Naive thymus-derived CD4-positive, alpha-beta T cell (primary cell): ENCODE measurements at places on chromosomes 4 and X. TPM values are rescaled to one million over a fixed set of nuclear protein-coding genes. Genes with fewer than 3 reads are reported as not detected.
A peak's percentile ranks its signal among the peaks of the same experiment; 100 is the strongest.

Gene PAGE5
- not detected for total RNA-seq

Gene DUSP9
- not detected for total RNA-seq

Gene S100G
- total RNA-seq = not detected

Gene TCEAL2
- total RNA-seq = 2.5 TPM

Gene ENPP6
- not detected for total RNA-seq

DNA sequence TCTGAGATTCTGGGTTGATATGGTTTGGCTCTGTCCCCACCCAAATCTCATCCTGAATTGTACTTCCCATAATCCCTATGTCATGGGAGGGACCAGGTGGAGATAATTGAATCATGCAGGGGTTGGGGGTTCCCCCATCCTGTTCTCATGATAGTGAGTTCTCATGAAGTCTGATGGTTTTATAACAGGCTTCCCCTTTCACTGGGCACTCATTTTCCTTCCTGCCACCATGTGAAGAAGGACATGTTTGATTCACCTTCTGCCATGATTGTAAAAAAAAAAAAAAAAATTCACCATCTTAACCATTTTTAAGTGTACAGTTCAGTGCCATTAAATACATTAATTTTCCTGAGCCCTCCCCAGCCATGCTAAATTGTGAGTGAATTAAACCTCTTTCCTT lies 42.6 kb downstream of the SUPT20HL2 start:
- no peak for DNase-seq

DNA sequence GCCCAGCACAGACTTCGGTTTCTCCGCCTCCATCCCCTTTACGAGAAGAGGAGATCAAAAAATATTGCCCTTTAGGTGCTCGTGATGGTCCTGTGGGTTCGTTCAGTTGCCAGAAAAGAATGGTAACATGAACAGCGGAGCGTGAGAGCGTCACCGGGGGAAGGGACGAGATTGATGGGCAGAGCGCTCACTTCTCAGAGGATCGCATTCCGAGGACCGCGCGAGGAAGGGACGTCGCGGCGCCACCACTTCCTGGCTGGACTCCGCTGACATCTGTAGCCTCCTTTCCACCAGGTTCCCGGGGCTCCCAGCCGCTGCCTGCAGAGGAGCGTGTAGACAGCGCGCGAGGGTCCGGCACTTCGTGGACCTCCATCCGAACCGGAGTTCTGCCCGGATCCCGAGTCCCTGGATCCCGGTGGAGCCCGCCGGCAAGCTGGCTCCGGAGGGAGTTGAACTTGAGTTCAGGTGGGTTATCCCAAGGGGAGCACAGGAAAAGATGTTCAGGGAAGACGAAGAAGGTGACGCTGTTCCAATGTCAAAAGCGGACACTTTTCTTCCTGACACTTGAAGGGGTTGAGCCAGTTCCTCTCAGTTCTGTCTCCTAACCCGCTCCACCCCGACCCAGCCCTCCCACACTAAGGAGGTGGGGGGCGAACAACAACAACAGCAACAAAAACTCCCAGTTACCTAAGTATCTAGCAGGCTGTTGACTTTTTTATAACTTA lies 484 bp downstream of the GALNTL6 start:
- DNase-seq = no peak

- DNase-seq = no peak
Observed at GRCh38 chr4:41325901-41326300, 69.2 kb downstream of the UCHL1 start.

DNA sequence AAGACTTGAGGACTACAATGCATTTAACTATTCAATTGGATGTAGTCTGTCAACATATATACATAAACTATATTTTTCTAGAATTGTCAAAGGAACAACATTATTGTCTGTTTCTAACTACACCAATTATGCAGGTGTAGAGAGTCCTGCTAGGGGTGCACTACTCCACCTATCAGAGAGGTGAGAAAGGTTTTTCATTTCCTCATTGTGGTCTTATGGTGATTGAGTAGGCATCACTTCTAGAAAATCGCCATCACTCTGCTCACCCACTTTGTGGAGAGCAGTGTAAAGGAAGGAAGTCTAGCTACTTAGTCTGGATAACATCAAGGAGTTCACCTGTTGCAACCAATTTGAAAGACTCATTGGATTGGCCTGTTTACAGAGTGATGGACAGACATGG lies 4.4 kb upstream of the ADH1C start:
- DNase-seq = no peak

GRCh38 chrX:80648023-80648422 lies 161.7 kb downstream of the BRWD3 start:
- DNase-seq = no peak

GRCh38 chr4:182835006-182835740 lies 82.0 kb downstream of the DCTD start:
- DNase-seq = no peak

DNA sequence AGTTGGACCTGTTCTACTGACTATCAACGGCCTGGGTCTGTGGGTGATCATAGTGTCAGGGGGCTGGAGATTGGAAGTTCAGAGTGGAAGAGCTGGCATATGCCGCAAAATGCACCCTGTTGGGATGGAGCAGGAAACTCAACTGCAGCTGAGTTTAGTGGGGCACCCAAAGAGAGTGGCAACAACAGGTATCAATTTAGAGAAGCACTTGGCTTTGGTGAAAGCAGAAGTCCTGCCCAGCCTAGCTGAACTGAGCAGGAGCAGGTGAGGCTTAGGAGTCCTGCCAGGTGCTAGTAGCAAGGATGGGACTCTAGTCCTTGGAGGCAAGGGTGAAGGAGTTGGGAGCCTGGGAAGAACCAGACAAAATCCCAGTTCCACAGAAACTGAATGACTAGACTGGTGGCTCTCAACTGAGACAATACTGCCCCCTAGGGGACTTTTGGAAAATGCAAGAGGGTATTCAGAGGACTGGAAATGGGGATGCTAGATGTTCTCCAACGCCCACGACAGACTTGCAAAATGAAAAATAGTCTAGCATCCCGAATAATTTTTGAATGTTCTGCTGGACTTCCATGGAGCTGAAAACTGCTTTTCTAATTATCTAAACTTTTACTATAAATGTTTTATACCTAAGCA lies 49.4 kb downstream of the RTL9 start:
- peak; percentile 63 for DNase-seq

GRCh38 chr4:32789026-32789608 lies 2068.9 kb downstream of the PCDH7 start:
- DNase-seq = no peak

GRCh38 chrX:71475785-71476540 lies 56.9 kb upstream of the OGT start:
- DNase-seq = no peak

- DNase-seq = no peak
Observed at GRCh38 chr4:123216946-123217345, 179.6 kb upstream of the SPRY1 start.

GRCh38 chrX:21375708-21376009 lies 1.4 kb downstream of the CNKSR2 start:
- no peak for DNase-seq

DNA sequence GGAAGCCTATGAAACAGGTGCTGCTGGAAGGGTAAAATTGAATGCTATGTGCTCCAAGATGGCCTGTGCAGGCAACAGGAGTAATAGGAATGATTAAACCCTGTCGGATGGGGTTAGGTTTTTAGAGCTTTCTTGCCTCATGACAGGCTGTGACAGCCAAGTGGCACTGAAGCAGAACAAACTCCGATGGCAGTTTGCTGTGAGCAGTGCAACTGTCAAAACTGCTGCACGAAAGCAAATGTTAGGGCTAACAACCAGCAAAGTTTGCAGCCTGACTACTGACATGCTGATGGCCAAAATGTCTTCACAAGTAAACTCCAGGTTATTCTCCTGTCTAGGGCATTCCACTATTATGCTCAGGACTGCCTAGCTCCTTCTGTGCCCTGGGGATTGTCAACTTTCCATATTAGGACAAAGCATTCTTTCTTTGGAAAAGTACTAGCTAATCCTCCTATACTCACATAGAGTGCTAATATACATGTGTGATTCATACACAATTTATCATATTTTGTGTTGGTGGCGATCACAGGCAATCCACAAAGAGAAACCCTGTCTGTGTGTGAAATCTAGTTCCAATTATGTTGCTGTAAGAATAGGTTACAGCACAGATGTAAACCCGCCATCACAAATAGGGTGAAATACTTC lies 486.6 kb upstream of the TENM3 start:
- no peak for DNase-seq

DNA sequence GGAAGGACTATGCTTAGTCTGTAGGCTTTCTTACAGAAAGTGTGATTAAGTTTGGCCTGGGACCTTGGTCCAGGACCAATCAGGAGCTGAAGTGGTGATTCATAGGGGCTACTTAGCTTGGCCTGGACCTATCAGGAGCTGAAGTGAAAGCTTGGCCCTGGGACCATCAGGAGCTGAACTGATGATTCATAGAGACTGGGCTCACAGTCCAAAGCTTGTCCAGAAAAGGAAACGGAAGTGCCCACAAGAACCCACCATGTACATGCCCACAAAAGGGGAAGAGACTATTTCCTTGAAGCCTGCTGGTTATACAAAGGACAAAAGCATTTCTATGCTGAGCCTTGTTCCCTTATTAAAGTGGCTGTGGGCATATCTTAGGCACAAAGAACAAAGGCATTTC lies 12.6 kb downstream of the TENT5D start:
- DNase-seq = no peak
